Inflammatory macrophage treated with lipopolysaccharide for 4 hours (primary cell): ENCODE measurements at places on chromosomes 4 and X.

GRCh38 chrX:88072339-88073030 lies 554.9 kb downstream of the KLHL4 start:
- no peak for DNase-seq

GRCh38 chr4:38670939-38671591 lies 7.1 kb downstream of the KLF3 start:
- peak; percentile 56 for DNase-seq

DNA sequence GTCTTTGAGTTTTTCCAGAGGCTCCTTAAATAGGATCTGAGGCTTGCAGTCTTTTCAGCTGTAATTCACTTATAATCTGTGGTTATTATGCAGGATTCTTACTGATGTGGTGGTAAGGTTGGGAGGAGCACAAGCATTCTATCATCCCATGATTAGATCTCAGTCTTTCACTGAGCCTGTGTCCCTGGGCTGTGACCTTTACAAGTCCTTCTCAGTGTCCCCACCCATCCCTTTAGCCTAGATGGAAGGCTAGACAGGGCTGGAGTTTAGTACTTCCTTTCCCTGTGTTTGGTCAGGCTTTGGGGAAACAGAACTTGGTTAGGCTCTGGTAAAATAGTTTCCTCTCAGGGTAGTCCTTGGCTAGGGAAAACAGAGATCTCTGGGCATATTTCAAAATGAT lies 17.1 kb upstream of the NKAP start:
- no peak for DNase-seq

- no peak for DNase-seq
Observed at GRCh38 chr4:138209094-138209493, 33.1 kb downstream of the SLC7A11 start.

GRCh38 chr4:34432706-34433105 lies 1811.6 kb downstream of the ARAP2 start:
- DNase-seq = no peak

DNA sequence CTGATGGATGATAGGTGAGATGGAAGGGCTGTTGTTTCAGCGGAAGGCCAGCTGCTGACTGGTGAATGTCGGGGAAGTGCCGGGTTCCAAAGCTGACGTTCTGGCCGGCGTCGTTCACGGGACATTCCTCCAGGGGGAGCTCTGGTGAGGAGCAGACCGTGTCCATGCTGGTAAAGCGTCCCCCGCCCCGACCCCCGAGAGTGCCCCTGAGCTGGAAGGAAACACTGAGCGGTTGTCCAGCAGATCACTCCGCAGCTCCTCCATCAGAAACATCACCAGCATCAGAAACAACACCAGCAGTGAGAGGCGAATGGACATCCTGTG lies 18.6 kb upstream of the ADRA2C start:
- DNase-seq = no peak

DNA sequence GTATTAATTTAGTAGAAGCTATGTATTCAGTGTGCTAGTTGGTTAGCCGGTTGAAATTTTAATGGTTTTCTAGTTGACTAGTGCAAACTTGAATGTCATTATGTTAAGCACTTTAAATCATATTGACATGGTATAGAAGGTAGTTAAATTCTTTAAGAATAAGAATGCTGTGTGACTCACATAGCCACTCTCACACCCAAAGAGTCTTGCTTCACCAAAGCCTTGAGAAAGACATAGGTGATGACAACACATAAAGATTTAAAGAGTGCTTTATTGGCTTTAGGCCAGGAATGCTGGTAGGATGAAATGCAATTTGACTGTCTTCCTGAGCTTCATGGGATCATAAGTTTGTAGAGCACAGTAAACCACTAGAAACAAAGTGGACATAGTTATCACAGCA lies 85.3 kb downstream of the DCAF8L2 start:
- DNase-seq = no peak

DNA sequence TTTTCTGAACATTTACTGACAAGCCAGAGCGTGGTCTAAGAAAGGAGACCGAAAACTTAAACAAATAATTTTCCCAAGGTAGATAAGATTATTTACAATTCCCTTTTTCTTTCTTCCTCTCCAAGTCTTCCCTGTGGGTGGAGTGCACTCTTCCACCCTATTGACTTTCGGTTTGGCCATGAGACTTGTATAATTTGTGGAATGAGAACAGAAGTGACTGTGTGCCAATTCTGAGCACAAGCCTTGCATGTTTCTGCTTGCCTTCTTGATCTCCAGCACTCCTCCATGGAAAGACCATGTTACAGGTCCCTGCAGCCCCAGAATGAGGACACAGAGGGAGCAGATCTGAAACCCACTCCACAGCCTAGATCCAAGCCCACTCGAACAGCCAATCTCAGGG lies 150.0 kb upstream of the HPGD start:
- DNase-seq = no peak

DNA sequence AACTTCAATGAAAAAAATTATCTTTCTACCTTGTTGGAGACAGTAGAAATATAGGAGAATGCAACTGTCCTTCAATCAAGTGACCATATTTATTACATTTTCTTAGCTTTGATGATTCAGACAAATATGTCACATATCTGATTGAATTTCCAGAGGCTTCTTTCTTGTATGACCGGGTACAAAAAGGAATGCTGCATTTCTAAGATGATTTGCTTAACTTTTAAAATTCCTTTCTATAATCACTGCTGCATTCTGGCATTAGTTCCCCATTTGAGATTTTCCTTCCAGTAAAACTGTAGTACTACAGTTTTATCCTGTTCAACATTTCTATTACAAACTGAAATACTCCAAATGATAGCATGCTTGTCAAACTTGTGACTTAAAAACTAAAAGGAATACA lies 5.2 kb downstream of the MFSD8 start:
- no peak for DNase-seq

DNA sequence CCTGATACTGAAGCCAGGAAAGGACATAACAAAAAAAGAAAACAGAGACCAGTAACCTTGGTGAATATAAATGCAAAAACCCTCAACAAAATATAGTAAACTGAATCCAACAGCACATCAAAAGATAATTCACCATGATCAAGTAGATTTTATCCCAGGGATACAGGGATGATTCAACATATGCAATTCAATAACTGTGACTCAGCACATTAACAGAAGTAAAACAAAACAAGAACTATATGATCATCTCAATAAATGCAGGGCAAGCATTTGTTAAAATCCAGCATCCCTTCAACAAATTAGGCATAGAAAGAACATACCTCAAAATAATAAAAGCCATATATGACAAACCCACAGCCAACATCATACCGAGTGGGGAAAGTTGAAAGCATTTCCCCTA lies 112.0 kb downstream of the HHIP start:
- DNase-seq = no peak

- DNase-seq = no peak
Observed at GRCh38 chrX:126124721-126125120, 41.4 kb downstream of the DCAF12L2 start.

- no peak for DNase-seq
Observed at GRCh38 chr4:29043411-29043810, 1676.8 kb upstream of the PCDH7 start.

DNA sequence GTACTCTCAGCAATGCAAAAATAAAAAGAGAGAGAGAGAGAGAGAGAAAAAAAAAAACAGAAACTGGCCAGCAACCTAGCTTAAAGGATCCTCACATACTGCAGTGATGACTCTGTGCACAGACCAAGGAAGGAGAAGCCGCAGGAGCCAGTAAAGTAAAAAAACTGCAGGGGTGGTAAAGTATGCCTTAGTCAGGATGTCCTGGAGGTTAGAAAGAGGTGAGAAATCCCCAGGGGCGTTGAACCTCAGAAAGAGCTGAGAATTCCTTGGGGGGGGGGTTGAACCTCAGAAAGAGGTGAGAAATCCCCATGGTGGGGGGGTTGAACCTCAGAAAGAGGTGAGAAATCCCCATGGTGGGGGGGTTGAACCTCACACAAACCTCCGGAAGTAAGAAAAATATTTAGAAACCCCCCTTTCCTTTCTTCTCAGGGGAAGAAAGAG lies 48.0 kb downstream of the MAGEA9 start:
- DNase-seq = no peak

GRCh38 chr4:170022211-170022610 lies 4.0 kb downstream of the MFAP3L start:
- DNase-seq = no peak

DNA sequence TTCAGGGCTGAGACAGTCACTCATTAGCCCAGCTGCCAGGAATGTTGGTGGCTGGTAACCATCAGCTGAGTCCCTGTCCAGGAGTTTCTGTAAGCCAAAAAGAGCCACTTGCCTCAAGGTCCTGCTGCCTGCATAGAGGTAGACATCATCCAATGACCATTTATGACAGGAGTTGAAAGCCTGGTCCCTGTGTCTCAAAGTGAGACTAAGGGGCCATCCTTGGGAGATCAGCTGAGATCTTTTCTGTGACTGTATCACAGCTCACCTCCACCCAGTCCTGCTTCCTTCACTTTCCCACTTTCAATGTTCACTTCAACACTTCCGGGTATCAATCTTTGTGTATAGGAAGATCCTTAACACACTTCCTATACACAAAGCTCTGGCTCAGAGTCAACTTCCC lies 28.4 kb upstream of the MAOA start:
- no peak for DNase-seq

- no peak for DNase-seq
Observed at GRCh38 chr4:138455097-138455496, 212.9 kb upstream of the SLC7A11 start.

GRCh38 chr4:17272154-17272553 lies 239.7 kb downstream of the QDPR start:
- DNase-seq = no peak

- DNase-seq = peak; percentile 23
Observed at GRCh38 chrX:109782994-109783700, 50.1 kb upstream of the ACSL4 start.

DNA sequence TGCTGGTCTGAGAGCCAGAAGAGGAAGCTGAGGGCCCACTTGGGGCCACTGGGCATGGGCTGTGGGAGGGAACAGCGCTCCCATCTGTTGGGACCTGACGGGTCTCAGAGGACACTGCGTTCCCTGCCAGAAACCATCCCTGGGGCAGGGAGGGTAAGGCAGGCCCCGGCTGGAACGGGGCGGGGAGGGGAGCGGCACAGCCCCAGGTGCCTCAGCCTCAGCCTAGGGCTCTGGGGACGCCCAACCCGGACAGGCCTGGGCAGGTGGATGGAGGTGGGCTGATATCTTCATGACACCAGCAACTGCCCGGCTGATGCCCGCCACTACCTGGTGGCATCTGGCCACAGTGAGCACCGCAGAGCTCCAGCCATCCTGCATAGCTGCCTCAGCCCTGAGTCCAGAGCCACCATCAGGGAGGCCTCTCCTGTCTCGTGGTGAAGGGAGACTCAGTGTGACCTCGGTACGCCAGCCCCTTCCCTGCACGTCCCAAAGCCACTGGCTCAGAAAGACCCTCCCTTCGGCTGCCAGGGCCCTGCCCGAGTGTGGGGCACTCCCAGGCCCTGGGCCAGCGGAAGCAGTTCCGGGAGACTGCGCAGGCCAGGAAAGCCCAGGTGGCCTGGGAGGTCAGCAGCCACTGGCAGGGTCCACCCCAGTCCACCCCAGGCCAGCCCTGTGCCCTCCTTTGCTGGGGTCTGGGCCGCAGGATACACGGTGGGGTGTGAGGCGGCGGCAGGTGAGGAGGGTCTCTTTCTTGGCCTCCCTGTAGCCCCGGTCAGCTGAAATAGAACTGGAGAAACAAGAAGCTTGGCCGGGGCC lies 34.6 kb upstream of the FGFR3 start:
- no peak for DNase-seq

- DNase-seq = no peak
Observed at GRCh38 chr4:14916554-14917297, 85.6 kb upstream of the CPEB2 start.

- DNase-seq = no peak
Observed at GRCh38 chr4:97670703-97671269, 472.5 kb downstream of the STPG2 start.

DNA sequence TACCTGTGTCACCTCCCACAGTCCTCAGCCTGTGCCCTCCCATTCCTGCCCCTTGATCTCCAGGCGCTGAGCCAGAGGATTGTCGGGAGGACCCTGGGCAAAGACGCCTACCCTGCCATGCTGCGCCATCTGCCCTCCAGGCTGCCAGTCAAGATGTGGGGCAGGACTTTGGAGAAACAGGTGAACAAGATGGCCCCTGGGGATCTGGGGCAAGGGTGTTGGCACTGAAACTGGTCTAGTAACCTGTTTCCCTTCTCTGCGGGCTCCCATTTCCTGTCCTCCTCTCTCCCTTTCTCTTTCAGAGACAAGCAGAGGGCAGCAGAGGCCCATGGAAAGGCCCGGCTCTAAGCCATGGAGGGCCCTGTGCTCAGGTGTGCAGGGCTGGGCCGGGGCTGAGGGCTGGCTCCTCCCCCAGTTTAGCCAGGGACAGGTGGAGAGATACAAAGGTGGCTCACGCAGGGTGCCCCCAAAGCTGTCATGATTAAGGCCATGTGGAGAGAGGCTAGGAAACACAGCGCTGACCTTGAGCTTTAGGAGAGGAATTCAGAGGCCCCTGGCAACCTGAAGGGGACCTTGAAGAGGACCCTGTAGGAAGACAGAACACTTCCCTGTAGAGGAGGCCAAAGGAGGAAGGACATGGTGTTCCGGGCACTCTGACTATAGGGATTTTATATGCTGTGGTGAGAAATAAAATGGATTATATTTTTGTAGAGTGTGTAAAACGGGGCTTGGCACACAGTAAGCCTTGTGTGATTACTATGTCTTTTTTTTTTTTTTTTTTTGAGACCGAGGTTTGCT lies at the start of gene GLOD5:
Gene GLOD5, plus strand, starts transcription at position 74 of the 798 bp plus-strand sequence. Its CDS starts 44 bp downstream, at position 118.
- no peak for DNase-seq

GRCh38 chr4:109578846-109579245 lies 18.8 kb downstream of the MCUB start:
- DNase-seq = no peak

- no peak for DNase-seq
Observed at GRCh38 chrX:53300157-53300556, 18.8 kb upstream of the IQSEC2 start.

GRCh38 chr4:110631584-110632505 lies 9.0 kb upstream of the PITX2 start:
- DNase-seq = peak; percentile 49

GRCh38 chr4:46852800-46853199 lies 56.2 kb downstream of the COX7B2 start:
- no peak for DNase-seq

- no peak for DNase-seq
Observed at GRCh38 chr4:100986360-100986868, 360.9 kb downstream of the PPP3CA start.

DNA sequence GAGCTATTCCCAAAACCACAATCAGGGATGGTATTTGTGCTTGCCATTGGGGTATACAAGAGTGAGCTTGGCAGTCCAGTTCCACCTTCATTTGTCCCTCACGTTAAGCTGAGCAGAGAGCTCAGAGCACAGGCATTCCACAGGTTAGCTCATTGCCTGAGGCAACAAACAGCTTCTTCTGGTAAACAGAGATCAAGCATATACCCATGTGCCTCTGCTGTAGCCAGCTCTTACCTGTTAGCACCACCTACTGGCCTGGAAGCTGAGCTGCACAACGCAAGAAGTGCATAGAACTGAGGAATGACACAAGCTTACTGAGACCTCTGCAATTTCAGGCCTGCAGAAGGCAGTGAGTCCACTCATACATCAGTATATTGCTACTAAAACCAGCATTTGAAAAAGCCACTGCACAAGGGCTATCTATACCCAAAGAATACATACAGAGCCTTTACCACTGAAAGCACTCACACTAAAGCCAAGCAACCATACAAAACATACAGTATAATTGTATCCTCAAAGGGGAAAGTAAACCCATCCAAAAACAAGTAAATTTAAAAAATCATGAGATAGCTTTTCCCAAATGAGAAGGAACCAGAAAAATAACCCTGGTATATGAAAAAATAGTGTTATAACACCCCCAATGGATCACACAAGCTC lies 258.3 kb upstream of the GABRA2 start:
- no peak for DNase-seq

GRCh38 chrX:48508400-48509244 lies at the start of gene PORCN:
TSS of gene PORCN (plus strand) at chrX:48508992. CDS start at chrX:48509821, 829 bp downstream.
- DNase-seq = peak; percentile 60
